HCEC 1CT (cell line): ENCODE measurements at places on chromosomes 2 and 18.
A peak's percentile ranks its signal among the peaks of the same experiment; 100 is the strongest.

DNA sequence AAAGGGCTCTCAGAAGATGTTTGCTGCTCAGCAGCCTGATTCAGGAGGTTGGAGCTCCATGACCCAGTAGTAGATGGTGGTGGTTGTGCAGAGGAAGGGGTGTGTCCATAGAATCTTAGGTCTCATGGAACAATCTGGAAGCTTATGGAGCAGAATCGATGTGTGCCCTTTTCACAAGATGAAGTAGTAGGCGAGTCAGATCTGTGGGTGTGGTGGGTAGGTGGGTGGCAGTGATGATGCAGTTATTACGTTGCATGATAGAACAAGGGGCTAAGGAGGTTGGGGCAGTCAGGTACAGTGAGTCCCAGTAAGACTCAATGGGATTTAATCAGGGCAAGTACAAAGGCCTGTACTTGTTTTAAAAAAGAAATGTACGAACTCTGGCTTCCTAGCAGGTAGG is 9.1 kb downstream of the TET3 start:
- no peak for DNase-seq

- DNase-seq = no peak
These were observed 27.7 kb upstream of the DNMT3A start for GRCh38 chr2:25369439-25369838.

GRCh38 chr2:239035361-239035814 is 187.5 kb downstream of the TWIST2 start:
- no peak for DNase-seq

DNA sequence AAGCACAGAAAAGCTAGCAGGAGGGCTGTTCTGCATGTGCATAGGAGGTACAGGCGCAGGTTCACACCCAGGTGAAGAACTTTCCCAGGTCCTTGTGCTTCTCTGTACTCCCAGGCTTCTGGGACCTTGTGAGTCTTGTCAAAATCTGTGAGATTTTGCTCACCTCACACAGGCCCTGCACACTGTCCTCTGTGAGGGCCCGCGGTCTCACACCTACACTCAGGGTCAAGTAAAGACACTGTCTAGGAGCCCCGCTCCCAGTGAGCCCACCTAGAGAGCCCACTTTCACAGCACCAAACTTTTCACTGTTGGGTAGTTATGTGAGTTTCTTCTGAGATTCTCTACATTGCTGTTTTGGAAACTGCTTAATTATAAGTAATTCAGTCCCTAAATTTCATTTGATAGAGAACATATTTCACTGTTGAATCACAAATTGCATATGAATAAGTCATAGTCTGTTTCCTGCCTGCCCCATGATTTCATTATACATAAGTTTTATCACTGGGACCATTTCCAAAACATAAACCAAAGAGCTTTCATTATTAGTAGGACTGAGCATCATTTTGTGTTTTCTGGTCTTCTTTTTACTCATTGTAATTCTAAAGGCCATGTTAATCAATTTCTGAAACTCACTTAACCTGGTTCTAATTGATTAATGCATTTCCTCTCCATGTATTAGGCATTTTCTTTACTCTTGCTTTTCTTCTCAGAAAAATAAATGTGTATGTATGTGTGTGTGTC is 234.2 kb upstream of the SPOPL start:
- peak; percentile 87 for DNase-seq

- no peak for DNase-seq
These were observed 94.4 kb upstream of the MSH6 start for GRCh38 chr2:47688561-47688960.

DNA sequence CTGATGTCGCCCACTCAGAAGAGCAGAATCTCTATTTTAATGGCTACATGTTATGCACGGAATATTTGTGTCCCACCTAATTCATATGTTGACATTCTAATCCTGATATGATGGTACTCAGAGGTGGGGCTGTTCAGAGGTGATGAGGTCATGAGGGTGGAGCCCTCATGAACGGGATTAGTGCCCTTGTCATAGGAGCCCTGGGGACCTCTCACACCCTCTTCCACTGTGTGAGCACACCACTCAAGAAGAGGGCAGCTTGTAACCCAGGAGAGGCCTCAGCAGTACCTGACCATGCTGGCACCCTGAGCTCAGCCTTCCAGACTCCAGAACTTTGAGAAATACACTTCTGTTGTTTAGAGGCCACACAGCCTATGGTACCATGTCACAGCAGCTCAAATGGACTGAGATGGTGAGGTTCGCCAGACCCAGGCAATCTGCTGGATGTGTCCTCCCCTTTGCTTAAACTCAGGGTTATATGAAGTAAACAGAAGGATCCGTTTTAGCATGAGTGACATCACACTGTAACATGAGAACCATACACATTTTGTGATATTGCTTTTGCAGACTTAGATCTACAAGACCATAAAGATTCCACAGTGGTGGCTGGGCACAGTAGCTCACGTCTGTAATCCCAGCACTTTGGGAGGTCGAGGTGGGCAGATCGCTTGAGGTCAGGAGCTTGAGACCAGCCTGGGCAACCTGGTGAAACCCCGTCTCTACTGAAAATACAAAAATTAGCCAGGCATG is 48.7 kb downstream of the ATOH8 start:
- DNase-seq = peak; percentile 59

DNA sequence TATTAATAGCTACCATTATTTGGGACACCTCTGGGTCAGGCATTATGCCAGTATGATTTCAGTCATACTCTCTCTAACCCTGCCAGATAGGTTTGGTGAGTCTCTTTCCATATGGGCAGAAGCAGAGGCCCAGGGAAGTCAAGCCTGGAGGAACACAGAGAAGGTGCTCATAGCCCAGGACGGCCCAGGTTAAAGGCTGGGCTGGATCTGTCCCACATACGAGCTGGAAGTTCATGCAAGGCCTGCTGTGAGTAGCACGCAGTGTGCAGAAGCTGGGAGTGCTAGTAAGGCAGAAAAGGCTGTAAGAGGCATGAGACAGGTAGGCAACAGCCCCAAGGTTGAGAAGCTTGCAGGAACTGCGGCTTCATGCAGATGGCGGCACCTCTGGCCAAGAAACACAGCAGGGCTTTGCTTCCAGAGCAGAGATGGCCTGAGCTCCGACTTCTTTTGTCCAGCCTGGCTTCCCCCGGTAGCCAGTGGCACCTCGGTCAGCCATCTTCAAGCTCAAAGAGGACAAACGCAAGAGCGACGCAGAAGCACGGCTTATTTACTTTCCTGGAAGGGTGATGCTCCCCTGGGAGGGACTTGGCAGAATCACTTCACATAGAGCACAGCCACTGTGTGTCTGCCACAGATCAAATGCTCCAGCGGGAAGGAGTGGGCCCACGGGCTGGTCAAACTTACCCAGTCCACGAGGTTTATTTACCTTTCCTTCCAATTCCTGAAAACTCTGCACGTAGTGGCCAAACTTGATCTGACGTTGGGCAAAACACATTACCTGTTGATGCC is 58.5 kb upstream of the MAP4K4 start:
- DNase-seq = no peak

GRCh38 chr18:31156821-31157763 is 5.6 kb downstream of the DSC1 start:
- DNase-seq = no peak

- DNase-seq = no peak
These were observed 9.6 kb upstream of the TGIF1 start for GRCh38 chr18:3440341-3440740.

DNA sequence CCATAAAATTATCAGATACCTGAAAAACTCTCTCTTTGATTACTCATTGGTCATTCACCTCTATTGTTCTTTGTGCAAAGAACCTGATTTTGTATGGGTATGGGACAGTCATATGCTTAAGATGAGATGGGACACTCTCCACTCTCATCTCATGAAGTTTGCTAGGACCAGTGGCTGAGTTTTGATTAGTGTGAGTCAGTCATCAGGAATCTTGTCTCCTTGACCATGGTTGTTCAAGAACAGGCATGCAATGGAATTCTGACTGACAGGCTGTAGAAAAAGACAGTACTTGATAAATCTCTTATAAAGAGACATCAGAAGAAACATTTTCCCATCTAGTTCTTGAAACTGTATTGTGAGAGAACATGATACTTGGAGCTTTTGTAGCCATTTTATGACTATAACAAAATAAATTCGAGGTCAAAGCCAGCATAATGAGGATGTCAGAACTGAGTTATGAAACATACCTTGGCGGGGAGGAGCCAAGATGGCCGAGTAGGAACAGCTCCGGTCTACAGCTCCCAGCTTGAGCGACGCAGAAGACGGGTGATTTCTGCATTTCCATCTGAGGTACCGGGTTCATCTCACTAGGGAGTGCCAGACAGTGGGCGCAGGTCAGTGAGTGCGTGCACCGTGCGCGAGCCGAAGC is 367.0 kb downstream of the NR4A2 start:
- no peak for DNase-seq

DNA sequence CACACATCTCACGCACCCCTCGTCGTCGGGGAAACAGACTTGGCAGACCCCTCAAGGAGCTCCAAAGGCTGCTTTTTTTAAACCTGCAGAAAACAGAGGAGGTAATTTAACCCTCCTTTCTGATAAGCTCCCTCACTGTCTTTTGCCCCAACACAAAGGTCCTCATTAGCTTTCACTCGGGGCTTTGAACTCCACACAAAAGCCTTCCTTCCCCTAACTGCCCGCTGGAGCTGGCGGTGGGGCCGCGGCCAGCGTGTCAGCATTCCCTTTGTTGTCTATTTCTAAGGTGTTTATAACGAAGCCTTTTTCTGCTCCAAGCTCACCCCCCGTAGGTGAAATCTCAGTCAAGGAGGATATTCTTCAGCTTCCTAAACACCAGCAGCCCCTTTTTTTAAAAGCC is 43.5 kb upstream of the ID2 start:
- DNase-seq = no peak

DNA sequence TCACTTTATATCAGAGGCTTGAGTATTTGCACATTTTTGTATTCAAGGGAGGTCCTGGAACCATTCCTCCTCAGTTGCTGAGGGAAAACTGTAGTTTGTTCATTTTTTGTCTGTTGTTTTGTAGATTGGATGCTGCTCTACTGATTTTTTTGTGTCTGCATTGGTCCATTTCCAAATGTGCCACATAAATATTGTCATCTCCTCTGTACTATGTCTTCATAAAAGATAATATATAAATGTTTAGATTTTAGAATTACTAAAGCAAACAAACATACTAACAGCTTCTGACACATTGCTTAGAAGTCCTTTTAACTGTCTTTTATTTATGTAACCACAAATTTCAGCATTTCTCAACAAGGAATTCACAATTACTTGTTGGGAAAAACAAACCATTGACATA is 356.8 kb downstream of the PLCL1 start:
- no peak for DNase-seq

DNA sequence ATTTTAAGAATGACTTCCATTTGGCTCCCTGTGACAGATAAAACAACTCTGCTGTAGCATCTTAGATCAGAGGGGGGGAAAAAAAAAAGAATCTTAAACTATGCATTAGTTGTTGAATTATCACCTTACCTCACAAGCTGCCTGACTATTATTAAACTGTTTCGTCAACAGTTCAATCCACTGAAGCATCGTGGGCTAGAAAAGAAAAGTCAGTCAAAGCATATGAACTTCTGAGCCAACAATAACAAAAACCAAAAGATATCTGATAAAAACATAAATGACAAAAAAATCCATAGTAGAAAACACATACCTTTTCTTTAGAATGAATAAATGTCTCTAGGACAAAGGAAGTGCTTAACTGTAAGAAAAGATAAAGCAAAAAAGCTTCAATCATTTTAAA is 73.7 kb downstream of the C2orf74 start:
- no peak for DNase-seq

GRCh38 chr2:237618449-237618848 is 8.9 kb upstream of the LRRFIP1 start:
- peak; percentile 83 for DNase-seq

DNA sequence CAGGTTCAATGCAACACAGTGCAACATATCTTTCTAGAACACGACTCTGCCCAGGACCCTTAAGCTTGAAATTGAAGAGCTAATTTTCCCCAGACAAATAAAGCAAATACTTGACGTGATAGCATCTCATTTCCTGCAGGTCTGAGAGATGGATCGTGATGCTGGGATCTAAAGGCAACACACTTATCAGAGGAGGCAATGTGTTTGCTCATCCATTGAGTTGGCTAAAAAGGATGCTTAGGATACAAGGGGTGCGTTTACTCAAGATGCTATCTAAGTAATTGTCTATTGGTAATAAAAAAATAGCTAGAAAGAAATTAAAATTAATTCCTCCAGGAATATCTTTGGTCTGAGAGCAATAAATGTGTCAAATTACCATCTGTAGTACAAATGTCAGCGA is 129.0 kb downstream of the SOCS6 start:
- no peak for DNase-seq

DNA sequence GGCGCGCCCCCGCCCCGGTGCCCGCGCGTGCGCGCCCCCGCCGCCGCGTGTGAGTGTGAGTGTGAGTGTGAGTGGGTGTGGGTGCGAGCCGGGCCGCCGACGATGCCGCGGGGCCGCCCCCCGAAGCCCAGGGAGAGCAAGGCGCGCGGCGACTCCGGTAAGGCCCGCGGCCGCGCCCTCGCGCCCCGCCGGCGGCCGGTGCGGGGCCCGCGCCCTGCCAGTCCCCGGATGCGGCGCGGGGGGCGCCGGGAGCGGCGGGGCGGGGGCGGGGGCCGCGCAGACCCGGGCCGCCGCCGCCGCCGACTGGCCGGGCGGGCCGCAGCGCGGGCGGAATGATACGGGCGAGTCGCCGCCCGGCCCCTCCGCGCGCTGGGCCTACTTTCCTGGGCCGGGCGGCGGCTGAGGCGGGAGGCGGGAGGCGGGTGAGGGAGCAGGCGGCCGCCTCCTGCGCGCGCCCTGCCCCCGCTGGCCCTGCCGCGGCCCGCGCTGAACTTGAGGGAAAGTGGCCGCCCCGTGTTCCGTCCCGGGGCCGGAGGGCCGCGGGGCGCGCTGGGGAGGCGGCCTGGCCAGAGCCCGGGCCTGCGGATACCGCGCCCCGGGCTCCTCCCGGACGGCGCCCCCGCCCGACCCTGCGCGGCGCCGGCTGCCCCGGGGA is at the start of gene ZNF236:
TSS of gene ZNF236 (plus strand) at position 52 of the 655 bp plus-strand sequence. CDS start at position 103, 51 bp downstream.
- DNase-seq = peak; percentile 70

DNA sequence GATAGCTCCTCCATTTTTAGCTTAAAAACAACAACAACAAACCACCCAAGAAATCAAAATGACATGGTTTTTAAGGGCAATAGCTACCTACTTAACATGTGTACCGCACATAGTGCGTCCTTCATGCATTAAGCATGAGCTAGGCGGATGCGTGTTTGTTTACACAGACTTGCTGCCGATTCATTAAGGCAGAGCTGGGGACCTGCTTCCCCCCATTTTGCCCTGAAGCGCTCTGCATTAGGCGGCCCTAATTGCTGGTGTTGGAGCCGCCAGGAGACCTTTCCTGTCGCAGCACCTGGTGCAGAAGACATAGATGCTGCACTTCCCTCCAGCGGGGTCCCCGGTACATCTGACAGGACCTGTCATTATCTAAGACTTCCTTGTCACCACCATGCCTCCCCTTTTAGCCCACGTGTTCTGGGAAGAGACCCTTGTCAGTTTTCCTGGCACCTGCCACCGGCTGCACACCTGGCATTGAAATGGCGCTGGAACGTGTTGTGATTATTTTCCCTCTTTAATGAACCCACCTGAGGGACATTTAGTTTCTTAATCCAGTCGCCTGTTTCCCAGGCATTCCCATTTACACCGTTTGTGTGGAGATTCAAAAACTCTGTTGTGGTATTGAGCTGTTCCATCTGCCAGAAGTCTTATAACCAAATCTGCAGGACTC is 261.1 kb upstream of the RAB12 start:
- DNase-seq = no peak

GRCh38 chr2:157813467-157813866 is 62.7 kb downstream of the ACVR1 start:
- no peak for DNase-seq
